ENCODE measurements at places on chromosomes 3 and 15.

DNA sequence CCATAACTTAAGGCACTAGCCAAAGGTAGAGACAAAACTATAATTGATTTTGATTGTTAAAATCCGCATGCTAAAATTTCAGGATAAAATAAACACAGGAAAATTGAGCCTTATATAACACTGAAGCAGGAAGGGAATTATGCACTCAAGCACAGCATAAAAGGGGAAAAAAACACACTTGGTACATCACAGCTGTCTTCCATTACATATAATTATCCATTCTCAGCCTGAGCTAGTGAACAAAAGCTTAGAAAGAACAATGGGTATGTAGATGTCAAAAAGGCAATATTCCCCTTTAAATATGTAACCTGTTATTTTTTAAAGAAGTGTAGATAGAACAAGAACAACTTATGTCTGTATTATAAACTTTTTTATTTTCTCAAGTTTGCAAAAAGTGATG, 899.2 kb downstream of the ROBO1 start:
- DNase-seq = no peak

- no peak for DNase-seq
Measured at GRCh38 chr3:187247398-187247797, 44.1 kb downstream of the MASP1 start.

DNA sequence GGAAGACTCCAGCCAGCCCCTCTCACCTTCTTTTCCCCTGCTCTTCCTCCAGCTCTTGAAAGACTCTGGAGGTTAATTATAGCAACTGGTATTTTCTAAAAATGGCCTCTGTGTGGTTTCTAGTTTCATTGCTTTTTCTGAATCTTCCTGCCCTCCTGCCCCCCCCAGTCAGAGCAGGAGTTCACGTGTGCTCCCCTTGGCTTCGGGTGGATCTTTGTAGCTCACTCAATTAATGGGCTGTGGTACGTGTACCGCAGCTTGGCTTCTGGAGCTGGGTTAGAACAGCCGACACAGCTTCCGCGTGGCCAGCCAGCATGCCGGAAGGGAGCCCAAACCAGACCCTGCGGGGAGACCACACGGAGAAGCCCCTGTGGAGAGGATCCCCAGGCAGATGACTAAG, 31.5 kb downstream of the TM2D3 start:
- no peak for DNase-seq

GRCh38 chr3:123757281-123757940, 126.7 kb downstream of the MYLK start:
- no peak for DNase-seq

- no peak for DNase-seq
Measured at GRCh38 chr3:129022114-129023007, 21.3 kb downstream of the EFCC1 start.

- no peak for DNase-seq
Measured at GRCh38 chr3:161548301-161548700, 51.7 kb downstream of the OTOL1 start.

DNA sequence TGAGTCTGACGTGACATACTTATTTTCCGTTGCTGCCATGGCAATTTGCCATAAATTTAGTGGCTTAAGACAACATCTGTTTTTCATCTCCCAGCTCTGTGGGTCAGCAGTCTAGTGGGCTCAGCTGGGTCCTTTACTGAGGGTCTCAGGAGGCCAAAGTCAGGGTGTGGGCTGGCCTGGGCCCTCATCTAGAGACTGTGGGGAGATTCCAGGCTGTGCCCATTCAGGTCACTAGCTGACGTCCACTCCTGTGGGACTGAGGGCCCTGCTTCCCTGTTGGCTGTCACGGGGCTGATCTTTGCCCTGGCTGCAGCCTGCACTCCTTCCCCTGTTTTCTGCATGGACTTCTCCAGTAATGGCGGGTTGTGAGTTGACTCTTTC, 19.1 kb downstream of the FGD5 start:
- DNase-seq = no peak

DNA sequence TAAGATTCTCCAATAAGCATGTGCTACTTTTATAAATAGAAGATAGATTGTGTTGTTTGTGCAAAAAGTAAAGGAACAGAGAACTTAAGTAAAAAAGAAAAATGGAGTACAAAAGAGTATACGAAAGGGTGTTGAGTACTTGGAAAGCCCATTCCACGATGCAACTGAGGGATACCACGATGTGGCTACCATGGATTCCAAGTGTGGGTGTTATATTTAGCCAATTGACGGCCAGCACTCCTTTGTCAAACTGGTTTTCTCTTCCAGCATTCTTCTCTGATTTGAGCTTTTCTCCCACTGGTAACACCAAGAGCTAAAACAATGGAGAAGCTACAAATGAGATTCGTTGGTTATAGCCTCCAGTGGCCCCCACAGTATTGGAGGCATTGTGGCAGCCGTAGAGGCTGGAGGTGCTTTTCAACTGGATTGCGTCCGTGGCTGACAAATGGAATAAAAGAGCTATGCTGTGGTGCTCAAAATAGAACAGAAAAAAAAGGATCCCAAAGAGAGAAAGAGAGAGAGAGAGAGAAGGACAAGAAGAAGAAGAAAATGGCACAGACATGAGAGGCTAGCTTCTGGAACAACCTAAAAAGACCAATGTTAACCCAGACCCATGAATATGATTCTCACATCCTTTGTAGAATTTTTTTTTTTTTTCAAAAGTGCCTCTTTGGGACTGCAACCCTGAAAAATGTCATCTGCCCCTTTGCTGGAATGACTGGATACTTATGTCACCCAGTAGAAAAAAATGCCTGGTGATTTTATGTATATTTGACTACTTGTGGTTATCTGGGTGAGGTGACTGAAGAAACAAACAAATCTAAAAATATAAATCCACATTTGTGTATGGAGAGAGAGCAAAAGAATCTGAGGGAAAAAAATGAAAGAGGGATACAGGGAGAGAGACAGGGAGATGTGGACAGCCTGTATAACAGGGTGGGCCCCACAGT, 345.1 kb downstream of the RORA start:
- DNase-seq = no peak

DNA sequence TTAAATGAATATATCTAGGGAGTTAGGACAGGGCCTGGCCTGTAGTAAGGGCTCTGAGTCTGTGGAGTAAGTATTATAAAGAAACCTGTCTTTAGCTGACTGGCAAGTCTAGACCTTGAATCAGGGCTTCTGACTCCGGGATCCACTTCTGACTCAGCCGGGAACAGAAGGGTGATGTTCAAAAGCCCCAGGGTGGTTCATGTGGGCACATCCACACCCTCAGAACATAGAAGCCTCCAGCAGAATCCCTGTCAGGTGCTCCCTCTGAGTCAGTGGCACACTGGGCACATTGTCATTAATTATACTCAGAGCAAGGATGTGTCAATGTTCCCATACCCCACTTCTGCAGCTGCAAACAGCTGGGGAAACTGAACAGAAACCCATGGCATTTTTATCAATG, 26.7 kb upstream of the SNRK start:
- peak; percentile 96 for DNase-seq

- DNase-seq = no peak
Measured at GRCh38 chr3:118000219-118000618, 1034.4 kb downstream of the IGSF11 start.

GRCh38 chr15:77168616-77169015, 97.7 kb upstream of the TSPAN3 start:
- no peak for DNase-seq

- DNase-seq = peak; percentile 52
Measured at GRCh38 chr15:50786871-50787270, 21.4 kb upstream of the SPPL2A start.

DNA sequence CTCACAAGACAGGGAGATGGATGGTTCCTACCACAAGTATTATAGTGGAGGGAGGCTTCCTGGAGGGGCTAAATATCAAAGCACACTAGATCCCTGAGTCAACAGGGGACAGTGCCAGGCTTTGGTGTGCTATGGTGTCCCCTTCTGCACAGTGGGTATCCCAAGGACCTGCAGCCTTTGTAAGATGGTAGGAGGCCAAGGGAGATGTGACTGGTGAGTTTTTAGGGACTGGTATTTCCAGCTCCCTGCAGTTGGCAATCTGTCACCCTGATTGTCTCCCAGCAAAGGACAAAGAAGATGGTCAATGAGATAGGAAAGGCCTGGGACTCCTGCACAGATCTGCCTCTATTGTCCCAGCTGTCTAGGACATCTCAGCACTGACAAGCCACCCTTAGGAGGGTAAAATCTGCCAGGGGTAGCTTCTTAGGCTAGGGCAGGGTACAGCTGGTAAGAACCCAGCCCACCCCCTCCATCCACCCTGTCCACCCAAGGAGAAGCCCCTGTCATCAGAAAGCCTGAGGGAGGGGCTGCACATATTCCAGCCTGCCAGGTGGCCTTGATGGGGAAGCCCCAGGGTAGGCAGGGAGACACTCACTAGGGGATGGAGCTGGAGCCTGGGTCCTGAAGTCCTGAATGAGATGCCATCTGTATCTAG, 631 bp downstream of the CYP1A1 start:
- no peak for DNase-seq

- DNase-seq = no peak
Measured at GRCh38 chr3:112685420-112685819, 44.5 kb upstream of the CCDC80 start.

DNA sequence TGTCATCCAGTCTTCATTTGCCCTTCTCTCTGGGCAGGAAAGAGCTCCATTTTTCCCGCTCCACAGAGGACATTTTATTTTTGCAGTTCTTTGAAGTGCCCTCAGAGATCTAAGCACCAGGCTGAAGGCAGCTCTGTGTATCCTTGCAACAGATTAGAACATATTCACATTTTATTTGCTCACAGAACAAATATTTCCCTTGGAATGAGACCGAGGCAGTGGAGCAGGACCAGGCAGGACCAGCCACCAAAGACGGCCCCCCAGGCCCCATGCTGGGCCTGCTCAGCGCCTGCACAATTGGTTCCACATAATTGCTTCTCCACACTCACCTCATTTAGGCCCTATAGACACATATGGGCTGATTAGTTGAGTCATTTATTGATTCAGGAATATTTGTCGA, 15.7 kb upstream of the ETV5 start:
- peak; percentile 73 for DNase-seq

- no peak for DNase-seq
Measured at GRCh38 chr15:98881526-98882520, 125.8 kb downstream of the PGPEP1L start.

DNA sequence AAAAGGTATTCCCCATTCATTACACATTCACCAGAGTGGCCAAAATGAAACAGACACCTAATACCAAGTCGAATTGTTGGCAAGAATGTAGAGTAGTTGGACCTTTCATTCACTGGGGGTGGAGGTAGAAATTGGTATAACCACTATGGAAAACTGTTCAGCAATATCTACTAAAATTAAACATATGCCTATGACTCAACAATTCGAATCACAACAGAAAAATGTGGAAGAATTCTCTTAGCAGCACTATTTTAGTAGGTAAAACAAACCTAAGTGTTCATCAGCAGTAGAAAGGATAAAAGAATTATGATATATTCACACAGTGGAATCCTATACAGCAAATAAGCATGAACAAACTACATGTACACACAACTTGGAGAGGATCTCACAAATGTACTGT, 30.6 kb downstream of the POLG start:
- DNase-seq = no peak

DNA sequence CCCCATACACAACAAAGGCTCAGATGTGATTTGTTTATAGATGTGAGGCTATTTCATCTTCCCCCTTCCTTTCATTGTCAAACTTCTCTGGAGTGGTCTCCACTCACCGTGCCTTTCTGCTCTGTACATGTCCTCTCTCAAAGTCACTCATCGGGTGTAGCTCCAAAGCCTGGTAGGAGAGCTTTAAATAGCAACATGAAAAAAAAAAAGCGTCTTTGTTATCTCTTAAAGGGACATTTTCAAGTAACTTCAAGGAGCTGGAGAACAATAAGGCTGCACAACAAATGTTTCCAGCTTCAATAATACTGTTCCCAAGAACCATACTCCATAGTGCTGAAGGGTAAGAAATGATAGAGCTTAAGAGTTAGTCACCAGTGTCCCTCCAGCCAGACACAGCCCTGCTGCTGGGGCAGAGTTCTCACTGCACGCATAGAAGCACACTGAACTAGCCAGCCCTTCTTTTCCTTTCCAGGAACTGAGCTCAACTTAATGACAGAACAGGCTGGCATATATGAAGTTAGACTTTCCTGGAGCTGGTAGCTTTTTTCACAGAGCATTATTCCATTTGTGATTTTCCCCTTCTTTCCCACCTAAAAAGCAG, 8.1 kb downstream of the FBXO40 start:
- no peak for DNase-seq

DNA sequence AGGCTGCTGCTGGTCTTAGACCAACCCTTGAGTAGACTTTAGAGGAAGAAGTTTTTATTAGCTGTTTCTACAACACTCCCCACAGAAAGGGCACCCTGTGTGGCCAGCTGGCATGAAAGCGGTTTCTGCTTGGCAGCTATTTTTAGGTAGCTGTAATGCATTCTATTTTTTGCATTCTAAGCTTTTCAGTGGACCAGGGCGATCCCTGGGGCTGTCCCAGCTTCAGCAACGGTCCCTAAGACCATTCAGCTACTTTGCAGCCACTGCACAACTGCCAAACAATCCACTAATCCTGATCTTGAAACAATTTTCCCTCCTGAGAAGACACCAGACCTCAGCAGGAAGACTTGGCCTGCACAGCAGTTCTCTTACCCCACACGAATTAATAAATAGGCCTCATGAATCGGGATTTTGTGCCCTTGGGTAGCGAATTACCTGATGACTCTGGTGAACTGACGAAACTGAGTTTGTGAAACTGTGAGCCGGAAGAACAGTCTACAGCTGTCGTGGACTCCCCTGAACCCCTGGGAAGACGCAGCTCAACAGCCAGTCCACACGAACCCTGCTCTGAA, 14.6 kb upstream of the TFRC start:
- no peak for DNase-seq

DNA sequence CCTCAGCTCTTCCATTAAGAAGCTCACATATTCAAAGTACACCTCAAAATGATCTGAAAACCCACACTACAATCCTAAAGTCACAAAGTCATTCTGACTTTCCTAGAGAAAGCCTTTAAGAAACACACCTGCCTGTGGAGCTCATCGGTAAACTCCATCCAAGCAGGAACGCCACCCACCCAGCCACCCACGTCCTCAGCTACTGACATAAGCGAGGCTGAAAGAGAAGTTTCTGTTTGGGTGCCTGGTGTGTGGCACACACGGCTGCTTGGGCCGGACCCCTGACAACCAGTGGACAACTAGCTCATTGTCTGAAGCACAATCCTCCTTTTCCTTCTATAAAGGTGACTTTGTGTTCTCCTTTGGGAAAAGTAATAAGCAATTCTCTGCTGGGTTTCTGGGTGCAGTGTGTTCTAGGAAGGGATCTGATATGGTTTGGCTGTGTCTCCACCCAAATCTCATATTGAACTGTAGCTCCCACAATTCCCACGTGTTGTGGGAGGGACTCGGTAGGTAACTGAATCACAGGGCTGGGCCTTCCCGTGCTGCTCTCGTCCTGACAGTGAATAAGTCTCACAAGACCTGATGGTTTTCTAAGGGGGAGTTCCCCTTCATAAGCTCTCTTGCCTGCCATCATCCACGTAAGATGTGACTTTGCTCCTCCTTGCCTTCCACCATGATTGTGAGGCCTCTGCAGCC, 26.1 kb downstream of the FAM174B start:
- no peak for DNase-seq

- DNase-seq = no peak
Measured at GRCh38 chr3:167885277-167885676, 149.8 kb downstream of the SERPINI1 start.

- no peak for DNase-seq
Measured at GRCh38 chr3:98885851-98886250, 15.6 kb downstream of the DCBLD2 start.
